Dermis blood vessel endothelial cell (primary cell): ENCODE measurements at places on chromosomes 2 and 18. TPM values are rescaled to one million over a fixed set of nuclear protein-coding genes. Genes with fewer than 3 reads are reported as not detected.

LIMS3 gene
- 6.0 and 9.4 TPM in 2 replicates for total RNA-seq

NCKAP5 gene
- total RNA-seq = under 0.01 and 0.05 TPM in 2 replicates

TMEM169 gene
- 0.37 and 0.85 TPM in 2 replicates for total RNA-seq

NGEF gene
- 0.17 and 0.33 TPM in 2 replicates for total RNA-seq

NPHP1 gene
- 2.9 TPM in 2 replicates for total RNA-seq
